ENCODE measurements at places on chromosomes 2 and 18.
A peak's percentile ranks its signal among the peaks of the same experiment; 100 is the strongest.

- no peak for DNase-seq
These were observed 206.7 kb downstream of the HDAC4 start for GRCh38 chr2:239193925-239194677.

GRCh38 chr2:211175956-211176355 is 619.6 kb downstream of the CPS1 start:
- DNase-seq = no peak

DNA sequence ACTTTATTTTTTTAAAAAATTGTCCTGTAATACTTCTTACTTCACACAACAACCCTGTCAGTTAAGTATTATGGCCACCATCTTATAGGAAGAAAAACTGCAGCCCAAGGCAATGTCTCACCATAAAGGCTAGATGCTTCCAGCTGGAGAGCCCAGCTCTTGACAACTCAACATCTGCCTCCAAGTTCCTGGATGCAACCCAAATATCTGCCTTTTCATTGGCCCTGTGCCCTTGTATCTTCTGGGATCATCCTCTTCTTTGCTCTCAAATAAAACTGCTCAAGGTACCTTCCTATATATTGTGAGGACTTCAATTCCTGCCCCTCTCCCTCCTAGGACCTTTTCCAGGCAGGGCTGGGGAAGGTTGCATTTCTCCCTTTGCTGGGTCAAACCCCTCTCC is 69.5 kb downstream of the BIN1 start:
- DNase-seq = no peak

- DNase-seq = no peak
These were observed 121.7 kb downstream of the LYPD6B start for GRCh38 chr2:149160195-149160594.

- no peak for DNase-seq
These were observed 184.4 kb downstream of the LTBP1 start for GRCh38 chr2:33131111-33131510.

- DNase-seq = no peak
These were observed 189.1 kb upstream of the ERBB4 start for GRCh38 chr2:212727751-212728150.

DNA sequence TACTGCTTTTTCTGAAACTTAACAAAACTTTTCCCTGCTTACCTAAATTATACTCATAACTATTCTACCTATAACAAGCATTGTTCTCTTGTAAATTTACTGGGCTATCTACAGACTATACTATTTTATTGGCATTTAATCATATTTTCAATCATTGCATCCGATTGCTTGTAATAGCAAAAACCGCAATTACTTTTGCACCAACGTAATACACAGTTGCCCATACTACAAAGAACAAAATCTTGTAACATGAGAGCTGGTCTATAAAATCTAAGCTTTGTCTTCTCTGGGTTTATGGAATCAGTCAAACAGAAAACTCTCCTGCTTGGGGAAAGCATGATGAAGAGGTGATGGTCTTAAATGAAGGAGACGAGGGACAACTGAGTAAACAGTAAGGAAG is 463.4 kb upstream of the ST6GAL2 start:
- no peak for DNase-seq

GRCh38 chr2:198100346-198100745 is 296.0 kb downstream of the PLCL1 start:
- DNase-seq = no peak

DNA sequence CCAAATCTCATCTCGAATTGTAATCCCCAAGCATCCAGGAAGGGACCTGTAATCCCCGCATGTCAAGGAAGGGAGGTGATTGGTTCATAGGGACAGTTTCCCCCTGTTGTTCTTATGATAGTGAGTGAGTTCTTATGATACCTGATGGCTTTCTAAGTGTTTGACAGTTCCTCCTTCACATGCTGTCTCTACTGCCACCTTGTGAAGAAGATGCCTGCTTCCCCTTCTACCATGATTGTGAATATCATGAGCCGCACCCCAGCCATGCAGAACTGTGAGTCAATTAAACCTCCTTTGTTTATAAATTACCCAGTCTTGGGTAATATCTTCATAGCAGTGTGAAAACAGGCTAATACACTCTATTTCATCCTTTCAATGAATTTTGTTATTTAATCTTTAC is 446.7 kb downstream of the RNF144A start:
- no peak for DNase-seq

DNA sequence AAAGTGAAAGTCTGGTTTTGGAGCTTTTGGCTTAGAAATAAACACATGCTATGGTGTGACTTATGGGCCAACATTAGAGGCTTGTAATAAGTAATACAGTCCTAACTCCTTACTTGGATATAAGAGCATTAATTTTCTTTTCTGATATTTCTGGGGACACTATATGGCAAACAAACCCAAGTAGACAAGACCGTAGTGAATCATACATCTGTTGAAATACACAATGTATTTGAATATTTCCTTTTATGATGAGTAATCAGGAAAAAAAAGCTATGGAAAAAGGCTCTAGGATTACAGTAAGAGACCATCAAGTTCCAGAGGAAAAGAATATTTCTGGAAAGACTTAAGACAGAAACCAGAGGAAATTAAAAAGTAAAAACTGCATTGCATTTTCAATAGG is 146.0 kb upstream of the CYP26B1 start:
- no peak for DNase-seq

- DNase-seq = peak; percentile 44
These were observed 3.7 kb upstream of the TUBA4B start for GRCh38 chr2:219249203-219249980.

GRCh38 chr2:106537791-106538191 is 50.6 kb downstream of the CD8B2 start:
- no peak for DNase-seq

Measured in activated T-helper 1 cell treated with anti-CD3 and anti-CD28 coated beads, Interleukin-12 subunit alpha, Interleukin-12 subunit beta, Interleukin-2, Interleukin-4 antibody, amounts not matched to agents 30 ng/mL and 10 ng/mL and 1 ng/mL, durations not matched to agents 14 hours and 24 hours and 36 hours (primary cell).